ENCODE measurements at places on chromosomes 7 and 10.

DNA sequence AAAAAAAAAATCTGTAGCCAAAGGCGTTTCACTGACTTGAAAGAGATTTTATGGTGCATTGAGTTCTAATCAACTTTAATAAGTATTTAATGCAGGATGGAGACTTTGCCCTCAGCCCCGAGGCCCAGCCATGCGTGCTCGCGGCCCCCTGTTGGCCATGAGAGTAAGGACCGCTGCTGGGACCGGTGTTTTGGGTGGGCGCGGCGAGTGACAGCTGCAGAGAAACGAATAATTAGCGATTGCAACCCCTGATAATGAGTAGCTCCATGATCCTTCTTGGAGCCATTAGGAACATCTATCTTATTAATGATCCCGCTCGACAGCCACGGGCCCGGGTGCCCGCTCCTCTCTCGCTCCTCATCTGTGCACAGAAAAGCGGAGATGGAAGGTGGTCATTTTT, 347.4 kb downstream of the RPS24 start:
- DNase-seq: no peak

DNA sequence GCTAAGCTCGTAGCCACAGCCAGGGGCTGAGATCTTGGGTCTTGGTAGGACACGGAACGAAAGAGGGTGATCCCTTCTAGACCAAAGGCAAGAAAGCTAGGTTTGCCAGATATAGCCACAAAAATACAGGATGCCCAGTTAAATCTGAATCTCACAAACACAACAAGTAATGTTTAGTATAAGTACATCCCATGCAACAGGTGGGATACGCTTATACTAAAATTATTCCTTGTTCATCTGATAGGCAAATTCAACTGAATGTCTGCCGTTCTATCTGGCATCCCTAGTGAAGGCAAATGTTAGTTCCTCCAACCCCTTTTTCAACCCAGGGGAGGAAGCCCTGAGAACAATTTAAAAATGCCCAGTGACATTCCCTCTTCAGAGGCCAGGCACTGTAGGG, 131.1 kb upstream of the MGMT start:
- DNase-seq: no peak

- DNase-seq: no peak
These were observed 229.3 kb downstream of the DGKB start for GRCh38 chr7:14673202-14673601.

DNA sequence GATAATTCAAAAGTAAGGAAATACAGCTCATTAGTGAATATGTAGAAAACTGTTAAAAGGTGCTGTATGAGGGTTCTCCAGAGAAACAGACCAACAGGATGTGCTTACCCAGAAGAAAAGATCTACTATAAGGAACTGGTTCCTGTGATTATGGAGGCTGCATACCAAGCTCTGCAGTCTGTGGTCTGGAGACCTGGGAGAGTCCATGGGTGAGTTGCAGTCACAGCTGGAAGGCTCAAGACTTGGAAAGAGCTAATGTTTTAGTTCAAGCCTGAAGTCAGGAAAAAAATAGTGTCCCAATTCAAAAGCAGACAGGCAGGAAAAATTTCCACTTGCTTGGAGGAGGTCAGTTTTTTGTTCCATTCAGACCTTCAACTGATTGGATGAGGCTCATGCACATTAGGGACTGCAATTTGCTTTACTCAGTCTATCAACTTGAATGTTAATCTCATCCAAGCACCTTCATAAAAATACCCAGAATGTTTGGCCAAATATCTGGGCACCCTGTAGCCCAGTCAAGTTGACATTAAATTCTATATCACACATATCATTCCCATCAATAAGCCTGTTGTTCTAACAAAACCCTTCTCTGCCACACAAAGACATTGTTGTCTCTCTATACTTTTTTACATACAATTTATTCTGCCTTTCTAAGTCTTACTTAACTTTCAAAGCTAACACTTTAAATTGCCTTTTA, 197.9 kb upstream of the KLF6 start:
- no peak for DNase-seq

DNA sequence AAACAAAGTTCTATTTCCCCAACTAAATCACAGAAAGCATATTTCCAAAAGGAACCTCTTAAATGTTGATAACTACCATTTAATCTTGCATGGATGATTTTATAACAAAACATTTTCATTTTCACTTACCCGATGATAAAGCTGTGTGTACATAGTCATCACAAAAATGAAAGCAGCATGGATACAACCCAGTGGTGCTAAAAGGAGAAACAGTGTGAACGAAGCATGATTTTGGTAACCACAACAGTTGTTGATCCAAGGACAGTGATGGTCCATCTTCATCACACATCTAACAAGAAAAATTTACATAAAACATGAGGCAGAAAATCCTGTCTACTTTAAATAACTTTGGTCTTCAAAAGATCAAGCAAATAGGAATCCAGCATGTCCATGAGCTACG, 4.7 kb downstream of the ZDHHC6 start:
- no peak for DNase-seq

DNA sequence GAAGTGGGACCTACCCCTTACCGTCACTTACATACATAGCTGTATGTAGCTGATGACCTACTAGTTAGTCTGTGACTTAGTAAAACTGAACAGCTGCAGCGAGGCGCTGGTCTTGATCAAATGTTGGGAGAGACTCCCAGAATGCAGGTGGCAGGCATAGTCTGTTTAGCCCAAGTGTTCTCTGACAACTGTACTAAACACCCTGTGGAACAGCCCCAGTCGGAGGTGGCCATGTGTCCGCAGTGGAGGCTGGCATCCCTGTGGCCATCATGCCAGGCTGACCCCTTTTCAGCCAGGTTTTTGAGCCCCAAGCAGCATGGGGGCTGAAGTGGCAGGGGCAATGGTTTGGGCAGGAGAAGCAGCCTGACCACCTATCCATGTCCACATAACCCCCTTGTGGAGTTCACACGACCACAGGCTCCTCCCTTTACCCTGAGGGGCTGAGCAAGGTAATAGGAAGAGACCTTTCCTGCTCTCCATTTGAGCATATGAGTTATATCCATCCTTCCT, 7.2 kb downstream of the ADCY1 start:
- no peak for DNase-seq

DNA sequence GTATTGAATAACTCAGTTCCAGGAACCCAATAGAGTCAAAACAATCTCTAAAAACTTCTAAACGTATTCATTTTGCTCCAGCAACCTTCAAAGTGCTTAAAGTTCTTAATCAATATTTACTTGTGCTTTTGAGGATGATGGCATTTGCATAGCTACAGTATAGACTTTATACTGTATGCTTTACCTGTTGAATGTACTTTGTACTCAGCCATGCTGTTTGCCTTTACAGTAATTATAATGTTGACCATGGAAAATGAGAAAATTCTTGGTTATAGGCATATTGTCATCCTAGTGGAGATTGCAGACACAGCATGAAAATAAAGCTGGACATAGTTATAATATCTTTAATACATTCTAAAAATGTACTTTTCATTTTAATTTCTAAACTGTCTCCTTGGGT, 762.7 kb upstream of the PHF14 start:
- DNase-seq: no peak

DNA sequence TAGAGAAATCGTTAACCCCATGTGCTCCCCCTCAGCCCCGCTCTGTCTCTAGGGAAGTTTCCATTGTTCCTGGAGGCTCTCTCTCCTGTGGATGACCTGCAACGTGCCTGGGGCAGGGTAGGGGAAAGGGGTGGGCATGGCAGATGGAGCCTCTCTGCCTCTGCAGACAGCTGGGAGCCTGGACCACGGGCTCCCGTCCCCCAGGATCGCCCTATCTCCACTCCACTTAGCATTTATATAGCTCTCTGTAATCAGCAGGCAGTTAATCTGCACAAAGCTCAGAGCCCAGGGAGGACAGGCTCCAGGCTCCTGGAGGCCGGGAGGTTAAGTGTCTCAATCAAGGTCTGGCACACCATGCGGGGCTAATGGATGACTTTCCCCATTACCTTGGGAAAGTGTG, 369.7 kb downstream of the PLXNA4 start:
- no peak for DNase-seq
